ENCODE measurements at places on chromosomes 4 and X.

GRCh38 chrX:69319376-69319775, 154.1 kb upstream of the PJA1 start:
- no peak for DNase-seq

- DNase-seq = no peak
Measured at GRCh38 chrX:10233173-10233572, 76.4 kb downstream of the CLCN4 start.

DNA sequence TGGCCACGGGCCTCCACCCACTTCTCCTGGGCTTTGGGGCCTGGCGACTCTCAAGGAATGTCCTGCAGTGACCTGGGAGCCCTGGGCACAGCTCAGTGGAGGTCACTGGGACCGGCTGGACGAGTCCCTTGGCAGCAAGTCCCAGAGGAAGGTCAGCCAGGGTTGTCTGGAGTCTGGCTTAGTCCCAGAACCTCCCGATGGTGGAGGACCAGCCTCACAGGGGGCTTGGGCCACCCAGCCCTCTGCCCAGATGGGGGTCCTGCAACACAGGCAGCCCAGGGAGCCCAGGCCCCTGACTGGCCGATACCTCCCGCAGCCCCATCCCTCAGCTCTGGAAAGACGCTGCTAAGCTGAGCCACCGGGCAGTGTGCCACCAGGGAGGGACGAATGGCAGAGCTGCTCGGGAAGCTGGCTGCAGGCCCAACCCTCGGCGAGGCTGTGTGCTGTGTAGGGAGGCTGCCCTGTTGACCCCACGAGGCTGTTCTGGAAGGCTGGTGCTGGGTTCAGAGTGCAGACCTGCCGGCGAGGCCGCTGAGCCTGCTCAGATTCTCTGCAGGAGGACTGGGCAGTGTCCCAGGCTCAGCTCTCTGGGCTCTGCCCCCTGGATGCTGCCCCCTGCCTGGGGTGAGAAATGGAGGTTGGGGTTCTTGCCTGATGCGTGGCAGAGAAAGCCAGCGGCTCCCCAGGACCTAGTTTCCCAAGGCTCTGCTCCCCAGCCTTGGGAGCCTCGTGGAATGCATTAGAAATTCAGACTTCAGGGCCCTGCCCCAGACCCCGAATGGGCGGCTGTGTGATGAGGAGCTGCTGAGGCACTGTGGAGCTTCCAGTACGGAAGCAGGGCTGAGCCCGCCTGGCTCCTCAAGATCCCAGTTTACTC, 61.7 kb downstream of the ADRA2C start:
- DNase-seq = no peak

- DNase-seq = no peak
Measured at GRCh38 chr4:127293496-127293895, 339.3 kb upstream of the INTU start.

GRCh38 chr4:138959097-138959815, 56.3 kb upstream of the NOCT start:
- no peak for DNase-seq

DNA sequence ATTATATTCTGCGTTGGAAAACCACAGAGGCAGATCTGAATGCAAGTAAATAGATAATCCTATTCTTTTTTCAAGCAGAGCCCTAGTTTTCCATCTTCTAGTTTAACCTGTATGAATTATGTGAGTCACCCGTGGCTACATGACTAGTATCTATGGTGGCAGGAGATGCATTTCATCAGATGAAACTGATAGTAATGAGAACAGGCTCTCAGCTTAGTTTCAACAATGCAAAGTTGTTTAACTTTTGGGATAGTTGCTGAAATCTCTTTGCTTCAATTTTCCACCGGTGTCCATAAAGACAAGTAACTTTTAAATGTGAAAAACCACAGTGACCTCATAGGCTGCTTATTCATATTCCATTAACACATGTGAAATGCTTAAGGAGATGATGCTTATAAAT, 1317.4 kb upstream of the TENM3 start:
- DNase-seq = no peak

Data from RKO (cell line).